ENCODE measurements at places on chromosomes 6 and 20.
A peak's percentile ranks its signal among the peaks of the same experiment; 100 is the strongest.

DNA sequence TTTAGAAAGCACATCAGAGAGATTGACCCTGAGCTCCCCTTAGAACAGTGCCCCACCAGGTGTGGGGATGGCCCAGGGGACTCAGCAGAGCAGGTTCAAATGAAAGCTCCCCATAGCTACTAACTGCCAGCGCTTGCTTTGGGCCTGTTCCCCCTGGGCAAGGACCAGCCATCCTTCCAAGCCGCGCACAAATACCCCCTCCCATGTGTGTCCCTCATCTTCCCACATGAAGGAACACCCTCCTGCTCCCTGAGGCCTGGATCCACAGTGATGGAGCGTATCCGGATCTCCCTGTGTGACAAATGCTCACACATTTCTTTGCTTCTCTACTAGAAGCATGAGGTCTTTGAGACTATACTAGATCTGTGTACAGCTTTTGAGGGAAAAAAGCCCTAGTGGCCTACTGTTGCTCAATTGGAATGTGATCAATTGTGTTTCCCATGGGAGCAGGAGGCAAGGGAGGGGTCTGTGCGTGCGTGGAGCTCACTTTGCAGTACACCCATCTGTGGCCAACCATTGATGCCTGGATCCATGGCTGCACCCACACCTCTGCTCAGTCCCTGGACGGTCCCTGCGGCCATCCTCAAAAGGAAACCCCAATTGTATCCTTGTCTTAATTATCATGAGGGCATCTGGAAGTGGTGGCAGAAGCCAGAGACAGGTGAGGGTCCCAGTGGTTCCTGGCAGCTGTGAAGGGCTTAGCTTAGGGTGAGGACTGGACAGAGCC lies 1.4 kb upstream of the RAET1G start:
- DNase-seq = no peak

GRCh38 chr6:113584767-113585166 lies 272.4 kb upstream of the MARCKS start:
- no peak for DNase-seq

- no peak for DNase-seq
These were observed 574.3 kb downstream of the COL12A1 start for GRCh38 chr6:74631564-74631963.

GRCh38 chr6:38187325-38187724 lies 367.8 kb downstream of the ZFAND3 start:
- no peak for DNase-seq

GRCh38 chr6:126967296-126968005 lies 151.0 kb upstream of the RSPO3 start:
- no peak for DNase-seq

GRCh38 chr6:99233219-99233618 lies 116.3 kb downstream of the FAXC start:
- no peak for DNase-seq

- no peak for DNase-seq
These were observed 703.5 kb upstream of the CITED2 start for GRCh38 chr6:140077827-140078560.

DNA sequence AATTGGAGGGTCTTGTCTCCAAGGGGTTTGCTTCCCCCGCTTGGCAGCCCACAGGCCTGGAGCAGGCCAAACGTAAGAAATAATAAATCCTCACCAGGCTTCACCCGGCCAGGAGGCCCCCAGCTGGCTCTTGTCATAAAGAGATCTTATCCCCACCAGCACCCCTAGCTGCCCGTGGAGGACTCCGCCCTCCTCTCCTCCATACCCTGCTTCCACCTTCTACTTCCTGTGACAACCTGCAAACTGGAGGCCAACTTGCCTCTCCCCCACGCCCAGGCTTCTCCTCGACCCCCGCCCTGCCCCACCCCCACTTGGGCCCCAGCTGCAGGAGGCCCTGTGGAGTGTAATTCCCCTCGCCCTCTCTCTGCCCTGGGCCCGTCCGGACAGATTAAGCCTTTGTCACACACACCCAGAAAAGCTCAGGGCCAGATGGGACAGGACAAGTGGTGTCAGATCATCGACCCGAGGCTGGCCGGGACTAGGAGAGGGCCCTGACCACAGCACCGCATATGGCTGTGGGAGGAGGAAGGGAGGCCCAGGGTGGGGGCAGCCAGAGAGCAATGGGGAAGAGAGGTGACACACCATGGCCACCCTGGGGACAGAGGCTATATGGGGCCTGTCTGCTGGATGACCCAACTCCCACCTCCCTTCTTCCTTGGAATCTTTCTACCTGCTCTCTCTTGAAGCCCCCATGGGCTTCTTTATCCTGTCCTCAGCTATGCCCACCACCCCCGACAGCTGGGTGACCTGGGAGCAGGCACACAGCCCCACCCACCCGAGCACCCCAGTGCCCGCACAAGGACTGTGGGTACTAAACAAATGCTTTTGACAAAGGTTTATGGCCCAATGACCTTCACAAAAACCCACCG lies 3.9 kb downstream of the NOL4L start:
- no peak for DNase-seq

- no peak for DNase-seq
These were observed 51.1 kb downstream of the FAM83B start for GRCh38 chr6:54897462-54898189.

GRCh38 chr6:170102582-170103481 lies 188.0 kb downstream of the DLL1 start:
- DNase-seq = no peak

- peak; percentile 67 for DNase-seq
These were observed at the start of gene RAE1 for GRCh38 chr20:57351042-57351783. Gene RAE1, plus strand, starts transcription at chr20:57351255. Its CDS starts 2,784 bp downstream, at chr20:57354039.

Measured in D721Med (cell line).